ENCODE measurements at places on chromosomes 2 and 18. TPM values are rescaled to one million over a fixed set of nuclear protein-coding genes. Genes with fewer than 3 reads are reported as not detected.

The TDRD15 gene
- total RNA-seq = not detected

The ZFAND2B gene
- total RNA-seq = 116 TPM

The REG3G gene
- total RNA-seq = not detected

The HOXD1 gene
- total RNA-seq = not detected

The KRTCAP3 gene
- 30.4 TPM for total RNA-seq

The LAMA1 gene
- total RNA-seq = not detected

The MAL gene
- not detected for total RNA-seq

The CABYR gene
- total RNA-seq = 0.36 TPM

The MC2R gene
- total RNA-seq = not detected

The SIX3 gene
- total RNA-seq = not detected

The BBS5 gene
- total RNA-seq = 0.28 TPM

The NCL gene
- total RNA-seq = 227 TPM

The PUM2 gene
- 23.1 TPM for total RNA-seq

The HOXD4 gene
- not detected for total RNA-seq

The TCF7L1 gene
- total RNA-seq = not detected

The PHLPP1 gene
- total RNA-seq = 7.5 TPM

The BOLL gene
- not detected for total RNA-seq

The ICOS gene
- total RNA-seq = not detected

The GALR1 gene
- not detected for total RNA-seq

The TNFAIP6 gene
- not detected for total RNA-seq

The ANKRD30B gene
- total RNA-seq = 0.03 TPM

The CXCR1 gene
- total RNA-seq = not detected

The EPB41L3 gene
- not detected for total RNA-seq

The ETAA1 gene
- total RNA-seq = 2.7 TPM

The POTEI gene
- 0.08 TPM for total RNA-seq

The BMP10 gene
- not detected for total RNA-seq

The IGFBP2 gene
- 91.4 TPM for total RNA-seq

The ADCYAP1 gene
- not detected for total RNA-seq

The FSHR gene
- total RNA-seq = not detected

All from HT-29 (cell line).